ENCODE measurements at places on chromosomes 7 and 10.

GRCh38 chr7:82258181-82258580 is 185.4 kb downstream of the CACNA2D1 start:
- DNase-seq, result no peak

DNA sequence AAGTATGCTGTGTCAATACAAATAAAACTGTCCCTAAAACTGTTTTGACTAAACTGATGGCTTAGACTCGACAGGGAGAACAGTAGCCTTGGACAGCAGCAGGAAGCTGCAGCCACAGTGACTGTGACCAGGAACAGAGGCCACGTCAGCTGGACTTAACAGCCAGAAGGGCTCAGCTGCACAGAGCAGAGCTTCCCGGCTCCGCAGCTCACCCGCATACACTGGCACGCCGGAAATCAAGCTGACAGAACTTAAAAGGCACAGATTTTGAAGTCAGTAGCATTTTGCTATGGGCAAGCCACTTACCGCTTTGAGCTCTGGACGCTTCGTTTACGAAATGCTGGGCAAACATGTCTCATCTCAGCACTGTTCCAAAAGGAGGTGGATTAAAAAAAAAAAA is 769.7 kb upstream of the AUTS2 start:
- DNase-seq, result no peak

DNA sequence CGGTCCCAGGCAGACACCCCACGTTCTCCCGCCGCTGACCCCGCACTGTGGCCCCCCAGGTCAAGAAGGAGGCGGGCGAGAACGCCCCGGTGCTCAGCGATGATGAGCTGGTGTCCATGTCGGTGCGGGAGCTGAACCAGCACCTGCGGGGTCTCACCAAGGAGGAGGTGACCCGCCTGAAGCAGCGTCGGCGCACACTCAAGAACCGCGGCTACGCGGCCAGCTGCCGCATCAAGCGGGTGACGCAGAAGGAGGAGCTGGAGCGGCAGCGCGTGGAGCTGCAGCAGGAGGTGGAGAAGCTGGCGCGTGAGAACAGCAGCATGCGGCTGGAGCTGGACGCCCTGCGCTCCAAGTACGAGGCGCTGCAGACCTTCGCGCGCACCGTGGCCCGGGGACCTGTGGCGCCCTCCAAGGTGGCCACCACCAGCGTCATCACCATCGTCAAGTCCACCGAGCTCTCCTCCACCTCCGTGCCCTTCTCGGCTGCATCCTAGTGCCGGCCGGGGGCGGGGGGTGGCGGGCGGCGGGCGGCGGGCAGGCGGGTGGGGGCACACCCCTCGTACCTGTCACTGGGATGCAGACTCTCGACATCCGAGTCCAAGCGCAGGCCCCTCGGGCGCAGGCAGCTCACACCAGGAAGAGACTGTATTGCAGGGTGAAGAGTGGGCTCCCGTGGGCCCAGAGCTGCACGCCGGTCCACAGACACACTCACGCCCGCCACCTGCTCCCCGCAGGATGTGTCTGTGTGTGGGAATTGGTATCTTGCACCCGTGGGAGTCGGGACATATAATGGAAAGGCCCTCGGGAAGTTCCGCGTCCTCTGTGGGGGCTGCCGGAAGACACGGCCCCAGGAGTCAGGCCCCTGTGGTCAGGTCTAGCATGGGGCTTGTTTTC is 9.6 kb downstream of the MAFK start:
- DNase-seq, result no peak

DNA sequence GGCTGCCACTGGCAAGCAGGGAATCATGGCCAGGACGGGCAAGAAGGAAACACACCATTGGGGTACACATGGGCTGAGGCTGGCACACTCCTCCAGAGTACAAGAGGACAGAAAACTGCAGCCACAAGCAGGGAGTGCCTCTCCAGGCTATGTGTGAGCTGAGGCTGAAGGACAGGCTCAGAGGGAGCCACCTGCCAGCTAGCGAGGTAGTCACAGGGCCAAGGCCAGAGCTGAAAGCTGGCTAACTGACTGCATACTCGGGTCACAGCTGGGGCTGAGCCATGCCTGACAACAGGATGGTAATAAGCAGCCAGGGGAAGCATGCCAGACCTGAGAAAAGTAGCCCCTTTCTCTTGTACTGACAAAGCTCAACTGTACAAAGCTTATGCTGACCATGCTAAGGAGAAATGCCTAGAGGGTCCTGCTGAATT is 52.0 kb downstream of the KIF5B start:
- no peak for DNase-seq

DNA sequence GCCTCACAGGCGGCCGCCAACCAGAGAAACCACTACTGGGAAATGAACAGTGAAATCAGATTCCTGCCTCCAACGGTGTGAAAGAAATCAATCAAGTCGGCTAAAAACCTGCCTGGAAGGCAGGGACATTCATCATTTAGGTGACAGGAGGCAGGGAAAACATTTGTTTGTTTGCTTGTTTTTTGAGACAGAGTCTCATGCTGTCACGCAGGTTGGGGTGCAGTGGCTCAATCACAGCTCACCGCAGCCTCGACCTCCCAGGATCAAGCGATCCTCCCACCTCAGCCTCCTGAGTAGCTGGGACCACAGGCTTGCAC is 30.5 kb downstream of the AP5Z1 start:
- no peak for DNase-seq

- DNase-seq, result no peak
These were observed 992 bp upstream of the RBM20 start for GRCh38 chr10:110643035-110643652.

DNA sequence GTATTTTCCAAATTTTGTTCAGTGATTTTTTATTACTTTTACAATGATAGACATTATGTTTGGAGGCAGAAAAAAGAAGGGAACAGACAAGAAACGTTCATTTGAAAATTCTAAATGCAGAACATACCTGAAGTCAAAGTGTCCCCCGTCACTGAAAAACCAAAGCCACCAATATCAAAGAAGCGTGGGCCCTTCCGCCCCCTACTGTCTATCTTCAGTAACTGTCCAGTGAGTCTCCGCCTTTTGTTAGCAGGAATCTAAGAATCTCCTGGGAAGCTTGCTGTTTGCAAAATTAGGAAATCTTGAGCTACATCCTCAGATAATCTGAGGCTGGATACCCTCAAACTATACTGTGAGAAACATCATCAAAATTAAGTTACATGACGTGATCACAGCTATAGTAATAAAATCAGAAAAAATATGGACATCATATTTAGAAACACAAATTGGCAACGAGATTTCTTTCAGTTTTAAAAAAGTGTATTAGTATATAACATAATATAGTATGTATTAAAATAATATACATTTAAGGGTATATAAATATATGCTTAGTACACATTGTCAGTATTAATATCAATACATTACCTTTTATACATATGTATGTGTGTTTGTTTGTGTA is 169.3 kb upstream of the AKR1E2 start:
- DNase-seq, result peak; percentile 48

- DNase-seq, result no peak
These were observed 80.5 kb downstream of the RBM33 start for GRCh38 chr7:155725006-155725355.

DNA sequence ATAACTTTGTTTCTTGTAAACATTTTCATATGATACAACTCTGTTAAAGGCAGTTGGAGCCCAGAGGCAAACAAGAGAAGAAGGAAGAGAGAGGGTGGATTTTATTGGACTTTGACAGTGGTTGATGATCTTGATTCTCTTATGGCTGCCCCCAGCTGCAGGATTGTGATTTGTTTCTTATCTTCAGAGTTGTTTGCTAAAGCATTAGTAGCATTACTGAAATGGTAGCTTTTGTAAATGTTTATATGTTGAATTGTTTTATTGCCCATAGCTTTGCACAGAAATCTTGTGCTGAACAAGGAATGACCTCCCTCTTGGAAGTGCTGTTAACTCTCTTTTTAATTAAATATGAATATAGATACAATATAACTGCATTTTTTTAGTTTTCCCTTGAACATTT is 309.4 kb downstream of the AUTS2 start:
- no peak for DNase-seq

- DNase-seq, result no peak
These were observed 19.6 kb downstream of the NEBL start for GRCh38 chr10:20877554-20877953.

DNA sequence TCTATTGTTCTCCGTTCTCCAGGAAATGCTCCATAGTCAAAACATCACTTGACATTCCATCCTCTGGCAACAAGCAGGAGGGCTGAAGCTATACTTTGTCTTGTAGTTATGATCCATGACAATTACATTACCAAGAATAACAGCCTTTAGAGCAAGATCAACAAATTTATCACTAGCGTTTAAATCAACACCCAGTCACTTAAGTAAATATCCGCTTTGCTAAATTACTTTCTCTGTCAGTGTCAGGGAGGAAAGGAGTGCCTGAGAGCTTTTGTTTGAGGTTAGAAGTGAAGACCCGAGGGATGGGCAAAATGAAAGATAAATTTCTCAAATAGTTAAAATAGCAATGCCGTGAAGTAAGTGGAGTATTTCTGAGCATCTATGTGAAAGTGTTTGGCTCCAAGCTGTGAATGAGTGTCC is 236.1 kb upstream of the BMPER start:
- DNase-seq, result no peak

DNA sequence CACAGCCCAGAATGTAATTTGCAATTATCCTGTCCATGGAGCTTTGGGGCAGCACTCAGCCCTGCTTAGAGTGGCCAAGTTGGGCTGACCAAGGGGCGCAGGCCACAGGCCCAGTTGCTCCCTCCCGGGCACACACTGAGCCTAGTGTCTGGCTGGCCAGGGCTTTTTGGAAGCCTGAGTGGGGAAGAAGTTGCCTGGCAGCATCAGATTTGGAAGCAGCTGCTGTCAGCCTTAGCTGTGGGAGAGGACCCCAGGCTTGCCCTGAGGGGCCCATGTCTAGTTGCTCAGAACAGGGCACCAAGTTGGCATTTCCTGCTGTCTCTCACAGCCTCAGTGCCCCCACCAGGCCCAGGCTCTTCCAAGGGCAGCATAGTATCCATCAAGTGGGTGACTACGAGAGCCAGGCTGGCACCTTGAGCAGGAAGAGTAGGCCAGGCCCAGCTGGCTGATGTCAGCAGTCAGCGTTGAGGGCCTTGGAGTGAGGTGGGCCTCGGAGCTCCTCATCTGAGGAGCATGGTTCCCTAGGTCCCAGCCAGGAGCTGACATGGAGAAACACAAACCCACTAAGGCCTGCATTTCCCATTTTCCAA is 14.4 kb downstream of the ANTXRL start:
- DNase-seq, result no peak

- no peak for DNase-seq
These were observed 296.4 kb upstream of the MKLN1 start for GRCh38 chr7:131031099-131031868.

- peak; percentile 95 for DNase-seq
These were observed 165.3 kb downstream of the WNT2 start for GRCh38 chr7:117157241-117158209.

- DNase-seq, result no peak
These were observed 380.0 kb downstream of the GLRX3 start for GRCh38 chr10:130516141-130516735.

DNA sequence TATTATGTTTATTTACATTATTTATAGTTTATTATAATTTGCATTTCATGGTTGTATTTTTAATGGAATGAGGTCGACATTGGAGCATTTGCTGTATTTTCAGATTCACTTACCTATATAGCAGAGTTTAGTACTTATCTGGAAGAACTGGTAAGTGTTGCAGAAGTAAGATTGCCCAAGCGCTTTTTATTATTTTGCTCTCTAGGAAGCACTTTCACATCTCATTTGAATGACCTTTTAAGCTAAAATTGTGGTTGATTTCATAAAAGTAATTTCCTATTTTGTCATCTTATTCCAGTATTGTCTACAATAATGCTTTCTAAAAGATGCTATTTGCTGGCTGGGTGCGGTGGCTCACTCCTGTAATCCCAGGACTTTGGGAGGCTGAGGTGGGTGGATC is 28.6 kb downstream of the SEC61A2 start:
- DNase-seq, result no peak

DNA sequence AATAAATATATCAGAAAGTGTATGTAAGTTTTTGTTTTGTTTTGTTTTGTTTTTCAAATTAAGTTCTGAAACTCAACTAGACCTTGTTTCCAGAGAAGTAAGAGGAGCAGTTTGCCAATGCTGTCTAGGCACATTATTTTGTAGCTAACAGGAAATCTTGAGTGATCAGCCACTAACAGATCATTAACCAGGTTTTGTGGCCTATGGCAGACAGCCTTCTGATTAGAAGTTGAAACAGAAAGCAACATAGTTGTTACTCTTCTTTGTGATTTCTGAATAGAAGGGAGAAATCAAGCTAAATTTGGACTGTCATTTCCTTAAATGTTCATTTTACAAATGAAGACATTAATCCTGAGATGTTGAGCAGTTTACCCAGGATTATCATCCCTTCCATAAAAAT is 142.6 kb downstream of the PLXDC2 start:
- DNase-seq, result no peak
